Activated CD4-positive, alpha-beta memory T cell treated with anti-CD3 and anti-CD28 coated beads for 36 hours (primary cell): ENCODE measurements at places on chromosomes 3 and 15. TPM values are rescaled to one million over a fixed set of nuclear protein-coding genes. Genes with fewer than 3 reads are reported as not detected.

The PRICKLE2 gene
- total RNA-seq = not detected

The SMCO1 gene
- total RNA-seq = not detected

- H3K27me3 ChIP-seq = no peaks in the 10 kb centered on the region
- H3K4me1 ChIP-seq = no peaks in the 10 kb centered on the region
- H3K4me3 ChIP-seq = no peak overlapping the region
Measured at GRCh38 chr3:33722191-33722590, 4.1 kb upstream of the CLASP2 start.

- no peak for DNase-seq
- H3K27ac ChIP-seq = no peak overlapping the region
- H3K4me1 ChIP-seq = no peaks in the 10 kb centered on the region
- no peak overlapping the region for H3K4me3 ChIP-seq
- H3K36me3 ChIP-seq = no peaks in the 10 kb centered on the region
Measured at GRCh38 chr3:180391001-180391400, 211.0 kb upstream of the TTC14 start.

DNA sequence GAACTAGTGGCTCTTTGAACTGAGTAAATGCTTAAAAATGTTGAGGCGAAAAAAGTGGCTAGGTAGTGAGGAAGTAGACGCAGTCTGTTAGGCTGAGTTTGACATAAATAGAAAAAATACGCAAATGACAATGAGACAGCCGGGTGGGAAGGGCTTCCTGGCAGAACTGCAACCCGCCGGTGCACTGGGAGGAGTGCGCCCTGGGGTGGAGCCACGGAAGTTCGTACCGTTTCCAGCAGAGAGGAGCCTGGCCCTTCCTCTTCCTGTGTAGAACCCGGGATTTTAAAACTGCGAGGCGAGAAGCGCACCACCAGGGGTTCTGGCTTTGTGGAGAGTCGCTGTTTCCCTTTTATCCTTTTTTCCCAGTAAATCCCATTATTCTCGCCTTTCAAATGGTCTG lies 602.6 kb downstream of the PYDC2 start:
- H3K27ac ChIP-seq = no peak overlapping the region
- DNase-seq = no peak
- no peaks in the 10 kb centered on the region for H3K36me3 ChIP-seq
- H3K27me3 ChIP-seq = no peaks in the 10 kb centered on the region
- H3K4me3 ChIP-seq = no peak overlapping the region

GRCh38 chr3:32018757-32019564 lies 37.4 kb downstream of the ZNF860 start:
- no peak overlapping the region for H3K27ac ChIP-seq
- no peak overlapping the region for H3K4me3 ChIP-seq
- no peaks in the 10 kb centered on the region for H3K36me3 ChIP-seq
- H3K27me3 ChIP-seq = no peaks in the 10 kb centered on the region

- no peak for DNase-seq
- H3K4me3 ChIP-seq = no peak overlapping the region
- no peaks in the 10 kb centered on the region for H3K4me1 ChIP-seq
- H3K27ac ChIP-seq = no peak overlapping the region
Measured at GRCh38 chr15:35810007-35810406, 264.0 kb upstream of the DPH6 start.
